ENCODE measurements at places on chromosomes 11 and 22.
A peak's percentile ranks its signal among the peaks of the same experiment; 100 is the strongest.

DNA sequence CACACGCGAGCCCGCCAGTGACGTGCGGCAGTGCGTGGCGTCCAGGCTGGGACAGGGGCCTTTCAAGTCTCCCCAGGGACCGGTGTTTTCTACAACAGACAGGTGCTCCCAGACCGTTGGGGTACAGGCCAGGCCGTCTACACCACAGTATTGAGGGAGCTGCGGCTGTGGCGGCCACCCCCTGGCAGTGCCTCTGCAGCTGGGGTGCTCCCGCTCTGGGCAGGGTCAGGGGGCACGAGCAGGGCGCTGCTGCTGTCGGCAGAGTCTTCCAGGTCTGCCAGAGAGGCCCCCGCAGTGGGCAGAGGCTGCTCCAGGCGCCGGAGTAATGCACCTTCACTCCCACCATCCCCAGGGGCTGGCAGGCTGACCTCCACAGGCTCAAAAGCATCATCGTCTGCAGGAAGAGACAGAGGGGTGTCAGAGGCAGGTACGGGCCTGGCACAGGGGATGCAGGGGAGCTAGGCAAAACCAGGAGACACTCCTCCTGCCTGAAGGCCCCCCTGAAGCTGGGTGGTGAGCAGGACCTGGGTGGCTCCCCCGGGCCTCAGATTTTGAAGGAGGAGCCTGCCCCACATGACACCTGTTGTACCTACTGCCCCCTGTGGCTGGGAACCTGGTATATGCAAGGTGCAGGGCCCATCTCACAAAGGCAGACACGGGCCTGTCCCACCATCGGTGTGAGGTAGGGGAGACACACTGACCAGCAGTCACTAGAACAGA, 83.3 kb downstream of the DGCR2 start:
- no peak for DNase-seq

DNA sequence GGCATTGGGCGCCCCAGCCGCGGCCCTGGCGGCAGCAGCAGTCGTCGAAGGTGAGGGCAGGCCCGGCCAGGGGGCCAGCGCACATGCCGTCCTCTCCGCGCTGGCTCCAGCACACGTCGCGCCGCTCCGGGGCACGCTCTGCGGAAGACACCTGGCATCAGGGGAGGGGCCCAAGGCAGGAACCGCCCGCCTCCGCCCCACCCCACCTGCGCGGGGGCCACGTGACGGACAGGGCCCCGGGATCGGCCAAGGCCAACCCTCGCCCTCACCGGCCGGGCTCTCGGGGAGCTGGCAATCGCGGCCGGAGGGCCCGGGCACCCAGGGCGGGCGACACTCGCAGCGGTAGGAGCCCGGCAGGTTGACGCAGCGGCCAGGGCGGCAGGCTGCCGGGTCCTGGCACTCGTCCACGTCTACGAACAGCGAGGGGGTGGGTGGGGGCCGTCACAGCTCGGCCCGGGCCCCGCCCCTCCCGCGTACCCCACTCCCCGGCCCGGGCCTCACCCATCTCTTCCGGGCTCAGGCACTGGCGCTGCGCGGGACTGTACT, 14.9 kb downstream of the SCYL1 start:
- DNase-seq, result peak; percentile 87

DNA sequence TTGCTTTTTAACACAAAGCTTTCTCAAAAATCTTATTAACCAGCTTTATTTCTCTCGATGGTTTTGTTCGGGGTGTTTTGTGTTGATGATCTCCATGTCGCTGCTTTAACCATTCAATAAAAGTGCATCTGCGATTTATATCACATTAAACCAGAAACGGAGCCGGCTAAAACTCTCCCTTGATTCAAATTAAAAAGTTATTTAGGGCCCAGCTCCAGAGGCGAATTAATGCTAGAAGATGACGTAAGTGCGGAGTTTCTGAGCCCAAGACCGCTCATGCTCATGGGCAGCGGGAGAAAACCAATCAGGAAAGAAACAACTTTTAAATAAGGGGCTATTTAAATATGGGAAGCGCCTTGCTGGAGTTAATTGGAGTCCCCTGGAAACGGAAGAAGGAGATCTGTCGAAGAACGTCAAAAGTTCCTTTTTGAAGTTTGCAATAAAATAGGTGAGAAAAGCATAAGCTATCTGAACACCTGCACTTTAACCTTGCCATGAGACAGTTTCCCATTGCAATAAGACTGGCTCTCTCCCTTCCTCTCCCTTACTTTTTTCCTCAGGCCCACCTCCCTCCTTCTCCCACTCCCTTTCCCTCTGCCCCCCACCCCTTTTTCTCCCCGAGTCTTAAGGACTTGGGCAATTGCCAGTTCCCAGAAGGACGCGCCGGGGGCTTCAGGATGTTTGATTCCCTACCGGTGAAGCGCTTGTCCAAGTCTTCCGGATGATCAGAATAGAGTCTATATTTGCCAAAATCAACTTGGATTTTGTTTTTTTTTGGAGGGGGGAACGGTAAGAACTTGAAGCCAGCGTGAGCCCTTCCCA, 1.9 kb upstream of the DBX1 start:
- no peak for DNase-seq

DNA sequence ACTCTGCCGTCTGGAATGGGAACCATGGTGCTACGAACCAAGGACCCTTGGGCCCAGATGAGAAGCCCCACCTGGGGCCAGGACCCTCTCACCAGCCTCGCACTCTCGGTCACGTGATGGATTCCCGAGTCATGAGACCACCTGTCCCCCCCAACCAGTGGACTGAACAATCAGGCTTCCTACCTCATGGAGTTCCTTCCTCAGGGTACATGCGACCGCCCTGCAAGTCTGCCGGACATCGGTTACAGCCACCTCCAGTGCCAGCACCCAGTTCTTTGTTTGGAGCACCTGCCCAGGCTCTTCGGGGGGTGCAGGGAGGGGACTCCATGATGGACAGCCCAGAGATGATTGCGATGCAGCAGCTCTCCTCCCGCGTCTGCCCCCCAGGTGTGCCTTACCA, 20.8 kb upstream of the SLC25A18 start:
- no peak for DNase-seq

DNA sequence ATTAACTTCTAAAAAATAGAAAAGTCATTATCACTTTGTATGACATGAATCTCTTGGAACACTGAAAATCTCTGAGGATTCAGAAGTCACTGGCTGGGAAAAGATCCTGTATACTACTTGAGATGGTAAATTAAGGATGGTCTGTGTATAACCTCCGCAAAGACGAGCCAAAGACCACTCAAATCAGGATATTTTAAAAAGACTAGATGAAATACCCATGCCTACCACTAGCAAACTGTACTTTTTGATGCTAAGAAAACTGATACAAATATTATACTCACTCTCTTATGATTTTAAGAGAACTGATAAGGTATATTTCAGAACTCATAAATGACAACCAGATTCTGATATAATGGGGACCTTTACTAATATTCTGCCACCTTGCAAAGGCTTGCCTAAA, 78.6 kb upstream of the APOA1 start:
- no peak for DNase-seq

- DNase-seq, result no peak
These were observed 146.2 kb downstream of the TBC1D22A start for GRCh38 chr22:46908641-46909107.

GRCh38 chr11:16179676-16180075, 176.7 kb downstream of the SOX6 start:
- DNase-seq, result no peak

DNA sequence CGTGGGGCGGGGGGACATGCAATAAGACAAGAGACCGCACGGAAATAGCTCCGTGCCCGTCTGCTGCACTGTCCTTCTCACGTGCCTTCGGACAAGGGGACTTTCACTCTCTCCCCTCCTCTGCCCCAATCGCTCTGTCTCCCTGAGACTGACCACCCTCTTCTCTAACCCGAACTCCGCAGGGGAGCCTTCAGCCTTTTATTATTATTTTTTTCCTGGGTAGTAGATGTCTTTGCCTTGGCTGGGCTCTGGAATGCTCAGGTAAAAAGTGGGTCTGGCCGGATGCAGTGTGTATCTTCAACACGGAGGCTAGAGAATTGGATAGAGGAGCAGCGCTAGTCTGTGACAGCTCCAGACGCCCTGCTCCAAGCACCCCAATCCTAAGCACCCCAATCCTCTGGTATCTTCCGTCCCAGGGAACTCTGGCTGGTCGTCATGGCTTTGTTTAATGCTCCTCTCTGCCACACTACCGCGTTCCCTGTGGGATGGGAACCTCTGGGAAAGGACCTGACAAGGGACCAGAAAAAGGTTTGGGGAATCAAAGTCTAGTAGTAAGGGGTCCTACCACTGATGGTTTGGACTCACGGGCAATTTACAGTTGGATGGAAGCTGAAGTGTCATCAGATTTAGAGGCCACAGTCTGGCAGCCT, 25.1 kb upstream of the ROBO3 start:
- no peak for DNase-seq
